Cardiac muscle cell (in vitro differentiated cells and primary cell): ENCODE measurements at places on chromosomes 5 and 9. TPM values are rescaled to one million over a fixed set of nuclear protein-coding genes. Genes with fewer than 3 reads are reported as not detected.

The PCDHGA9 gene
- polyA plus RNA-seq: 0.04 and 0.70 TPM in 2 replicates

DNA sequence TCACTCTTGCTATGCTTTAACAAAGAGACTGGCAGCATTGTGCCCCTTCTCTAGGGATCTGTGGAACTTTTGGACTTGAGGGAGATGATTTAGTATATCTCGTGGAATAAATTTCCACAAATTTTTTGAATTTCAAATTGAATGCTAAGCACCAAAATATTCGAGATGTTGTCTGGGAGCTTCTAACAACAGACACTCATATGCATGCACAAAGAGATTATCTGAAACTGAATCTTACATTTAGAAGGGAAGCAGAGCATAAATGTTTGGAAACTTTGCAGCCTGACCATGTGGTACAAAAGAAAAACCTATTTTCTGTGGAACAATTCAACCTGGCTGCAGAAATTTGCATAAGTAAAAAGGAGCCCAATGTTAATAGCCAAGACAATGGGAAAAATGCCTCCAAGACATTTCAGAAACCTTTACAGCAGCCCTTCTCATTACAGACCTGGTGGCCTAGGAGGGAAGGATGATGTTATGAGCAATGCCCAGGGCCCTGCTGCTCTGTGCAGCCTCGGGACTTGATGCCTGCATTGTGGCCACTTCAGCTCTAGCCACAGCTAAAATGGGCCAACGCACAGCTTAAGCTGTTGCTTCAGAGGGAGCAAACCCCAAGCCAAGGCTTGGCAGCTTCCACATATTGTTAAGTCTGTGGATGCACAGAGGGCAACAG is 285.8 kb upstream of the FAM174A start:
- DNase-seq: no peak

The ARHGEF37 gene
- 4.7 and 6.3 TPM in 2 replicates for polyA plus RNA-seq

The COL15A1 gene
- 0.99 and 1.3 TPM in 2 replicates for polyA plus RNA-seq

DNA sequence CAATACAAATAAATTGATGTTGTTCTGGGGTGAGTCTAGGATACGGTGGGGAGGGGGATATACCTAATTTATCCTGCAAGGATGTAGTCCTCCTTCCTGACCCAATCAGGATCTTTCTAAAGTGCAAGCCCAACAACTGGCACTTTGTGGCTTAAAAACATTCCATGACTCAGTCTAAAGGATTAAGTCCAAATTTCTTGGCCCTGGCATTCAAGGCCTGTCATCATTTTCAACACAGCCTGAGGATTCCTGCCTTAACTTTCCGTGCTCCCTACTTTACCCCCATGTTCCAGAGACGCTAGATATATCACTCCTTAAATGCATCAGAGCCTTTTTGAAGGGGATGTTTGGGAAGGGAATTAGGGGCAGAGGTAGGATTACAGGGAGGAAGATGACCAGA is 1.0 kb downstream of the FAM221B start:
- peak; percentile 62 for DNase-seq

- DNase-seq: no peak
These were observed 106.2 kb downstream of the CMYA5 start for GRCh38 chr5:79795764-79796398.

The CTNND2 gene
- polyA plus RNA-seq: 7.5 and 12.7 TPM in 2 replicates

DNA sequence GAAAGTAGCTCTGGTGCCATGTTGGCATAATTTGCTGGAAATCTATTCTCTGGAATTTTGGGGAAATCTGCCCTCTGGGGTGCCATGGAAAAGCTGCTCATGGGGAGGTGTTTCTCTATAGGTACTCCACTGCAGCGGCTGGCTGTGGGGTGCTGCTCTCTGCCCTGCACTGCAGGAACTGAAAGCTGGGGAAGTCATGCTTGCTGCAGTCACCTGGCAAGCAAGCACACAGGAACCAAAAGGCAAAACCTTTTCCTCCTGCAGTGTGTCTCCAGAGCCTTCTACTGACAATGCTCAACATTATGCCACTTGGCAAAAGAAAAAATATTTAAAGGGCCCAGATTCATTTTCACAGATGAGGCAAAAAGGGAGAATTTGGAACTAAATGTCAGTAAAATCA is 25.8 kb upstream of the CARNMT1 start:
- no peak for DNase-seq

The FAM221B gene
- polyA plus RNA-seq: 0.57 and 0.66 TPM in 2 replicates

- no peak for DNase-seq
These were observed 303.9 kb upstream of the EDIL3 start for GRCh38 chr5:84688566-84688965.

GRCh38 chr9:37575511-37575914 is 667 bp downstream of the FBXO10 start:
- DNase-seq: peak; percentile 50

GRCh38 chr5:120017513-120017912 is 388.2 kb downstream of the FAM170A start:
- DNase-seq: no peak

DNA sequence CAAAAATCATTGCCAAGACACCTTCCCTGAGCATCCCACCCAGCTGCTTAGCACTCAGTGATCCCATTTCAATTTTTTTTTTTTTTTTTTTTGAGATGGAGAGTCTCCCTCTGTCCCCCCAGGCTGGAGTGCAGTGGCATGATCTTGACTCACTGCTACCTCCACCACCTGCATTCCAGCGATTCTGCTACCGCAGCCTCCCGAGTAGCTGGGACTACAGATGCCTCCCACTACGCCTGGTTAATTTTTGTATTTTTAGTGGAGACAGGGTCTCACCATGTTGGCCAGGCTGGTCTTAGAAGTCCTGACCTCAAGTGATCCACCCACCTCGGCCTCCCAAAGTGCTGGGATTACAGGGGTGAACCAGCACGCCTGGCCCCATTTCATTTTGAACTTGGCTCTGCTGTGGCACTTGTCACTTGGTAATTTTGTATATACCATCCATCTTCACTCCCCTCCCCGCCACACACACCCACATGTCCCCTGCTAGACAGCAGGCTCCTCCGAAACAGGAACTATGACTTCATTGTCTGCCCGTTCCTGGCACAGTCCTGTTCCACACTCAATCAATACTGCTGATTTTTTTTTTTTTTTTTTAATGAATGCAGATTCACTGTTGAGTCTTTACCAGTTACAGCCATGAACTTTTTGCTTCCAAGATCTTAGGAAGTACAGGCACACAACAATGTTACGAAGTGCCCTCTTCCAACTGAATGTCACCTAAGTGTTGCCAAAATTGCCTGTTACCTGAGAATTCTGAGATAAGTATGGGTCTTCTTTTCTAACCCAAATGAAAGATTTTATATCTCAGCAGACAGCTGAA is 17.3 kb upstream of the ZBTB34 start:
- DNase-seq: no peak

DNA sequence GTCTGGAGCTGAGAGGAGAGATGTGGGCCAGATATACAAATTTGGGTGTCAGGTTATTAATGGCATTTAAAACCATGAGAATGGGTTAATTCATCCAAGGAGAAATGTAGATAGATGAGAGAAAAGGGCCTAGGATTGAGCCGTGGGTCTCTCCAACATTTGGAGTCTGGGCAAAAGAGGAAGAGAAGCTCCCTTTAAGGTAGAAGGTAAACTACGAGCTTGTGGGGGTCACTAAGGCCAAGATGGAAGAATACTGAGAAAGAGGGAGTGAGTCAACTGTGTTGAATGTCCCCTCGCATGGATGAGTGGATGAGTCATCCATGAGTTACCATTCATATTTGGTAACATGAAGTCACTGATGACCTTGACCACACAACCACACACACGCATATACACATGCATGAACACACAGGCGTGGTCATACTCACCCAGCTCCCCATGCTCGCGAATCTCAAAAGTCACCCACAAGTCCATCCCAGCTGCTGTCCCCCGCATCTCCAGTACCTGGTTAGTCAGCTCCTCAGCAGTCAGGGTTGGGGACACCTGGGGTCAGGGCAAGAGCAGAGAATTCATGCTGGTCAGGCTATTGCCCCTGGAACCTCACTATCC is 6.8 kb upstream of the FCHSD1 start:
- peak; percentile 71 for DNase-seq

The NSA2 gene
- 44.9 and 46.1 TPM in 2 replicates for polyA plus RNA-seq
